ENCODE measurements at places on chromosomes 2 and 18.
A peak's percentile ranks its signal among the peaks of the same experiment; 100 is the strongest.

DNA sequence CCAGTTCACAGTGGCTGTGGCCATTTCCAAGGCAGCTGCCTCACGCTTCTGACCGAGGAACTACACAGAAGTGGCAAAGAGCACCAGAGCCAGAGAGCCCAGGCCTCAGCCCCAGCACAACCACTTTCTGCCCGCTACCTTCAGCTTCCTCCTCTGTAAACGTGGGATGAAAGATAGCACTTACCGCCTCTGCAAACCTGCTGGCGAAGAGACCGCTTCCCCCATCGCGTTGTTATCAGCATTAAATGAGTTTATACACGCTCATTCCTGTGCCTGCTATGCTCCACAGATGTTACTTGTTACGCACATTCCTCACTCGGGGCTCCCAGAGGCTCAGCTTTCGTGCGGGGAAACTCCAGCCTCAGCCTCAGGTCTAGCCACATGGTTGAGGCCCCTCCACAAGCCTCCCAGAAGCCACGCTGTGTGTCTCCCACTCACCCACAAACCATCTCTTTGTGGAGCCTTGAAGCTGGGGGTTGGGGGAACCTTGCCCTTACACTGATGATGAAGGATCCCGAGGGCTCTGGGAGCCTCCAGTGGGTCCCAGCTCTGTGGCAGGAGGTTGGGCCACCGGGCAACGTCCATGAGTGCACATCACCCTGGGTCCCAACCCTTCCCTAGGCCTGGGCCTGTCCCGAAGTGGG, 63.3 kb upstream of the SMAD7 start:
- DNase-seq, result no peak

DNA sequence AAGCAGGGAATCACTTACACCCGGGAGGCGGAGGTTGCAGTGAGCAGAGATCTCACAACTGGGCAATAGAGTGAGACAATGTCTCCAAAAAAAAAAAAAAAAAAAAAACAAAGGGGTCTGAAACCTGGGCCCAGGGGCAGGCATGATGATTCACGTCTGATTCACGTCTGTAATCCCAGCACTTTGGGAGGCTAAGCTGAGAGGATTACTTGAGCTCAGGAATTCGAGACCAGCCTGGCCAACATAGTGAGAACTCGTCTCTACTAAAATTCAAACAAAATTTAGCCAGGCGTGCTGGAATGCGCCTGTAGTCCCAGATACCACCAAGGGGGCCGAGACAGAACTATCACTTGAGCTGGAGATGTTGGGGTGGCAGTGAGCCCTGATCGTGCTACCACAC, 30.3 kb downstream of the TEX44 start:
- DNase-seq, result no peak

- no peak for DNase-seq
Measured at GRCh38 chr2:238183821-238184220, 19.7 kb downstream of the ILKAP start.

- DNase-seq, result no peak
Measured at GRCh38 chr2:26169226-26169625, 3.7 kb upstream of the GAREM2 start.

DNA sequence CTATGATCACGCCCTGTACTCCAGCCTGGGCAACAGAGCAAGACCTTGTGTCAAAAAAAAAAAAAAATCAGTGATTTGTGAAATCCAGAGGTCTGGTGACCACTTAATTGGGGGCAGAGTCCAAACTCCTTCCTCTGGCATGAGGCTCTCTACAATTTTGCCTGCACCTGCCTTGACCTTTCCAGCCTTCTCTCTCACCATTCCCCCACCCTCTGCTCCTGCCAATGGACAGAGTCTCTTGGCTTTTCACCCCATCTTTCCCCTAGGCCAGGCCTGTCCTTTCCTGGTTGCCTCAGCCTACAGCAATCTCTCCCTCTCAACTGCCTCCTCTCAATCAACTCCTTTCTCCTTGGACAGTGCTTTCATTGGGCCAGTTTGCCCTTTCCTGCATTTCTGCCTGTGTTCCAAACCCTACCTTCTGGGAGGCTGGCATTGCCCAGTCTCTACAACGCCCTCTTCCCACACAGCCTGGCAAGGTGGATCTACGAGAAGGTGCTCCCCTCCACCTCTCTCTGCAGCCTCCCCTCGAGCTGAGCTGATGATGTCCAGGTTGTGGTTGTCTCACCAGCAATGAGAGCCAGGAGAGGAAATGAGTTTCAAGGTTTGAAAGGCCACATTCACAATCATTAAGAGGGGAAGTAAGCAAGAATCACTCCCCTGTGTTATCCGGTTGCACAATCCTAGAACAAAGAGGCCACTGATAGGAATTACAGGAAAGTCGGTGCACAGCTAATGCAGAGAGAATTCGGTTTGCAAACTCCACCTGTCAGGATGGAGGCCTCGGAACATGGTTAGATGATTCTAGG, 39.5 kb upstream of the NPAS2 start:
- DNase-seq, result no peak

DNA sequence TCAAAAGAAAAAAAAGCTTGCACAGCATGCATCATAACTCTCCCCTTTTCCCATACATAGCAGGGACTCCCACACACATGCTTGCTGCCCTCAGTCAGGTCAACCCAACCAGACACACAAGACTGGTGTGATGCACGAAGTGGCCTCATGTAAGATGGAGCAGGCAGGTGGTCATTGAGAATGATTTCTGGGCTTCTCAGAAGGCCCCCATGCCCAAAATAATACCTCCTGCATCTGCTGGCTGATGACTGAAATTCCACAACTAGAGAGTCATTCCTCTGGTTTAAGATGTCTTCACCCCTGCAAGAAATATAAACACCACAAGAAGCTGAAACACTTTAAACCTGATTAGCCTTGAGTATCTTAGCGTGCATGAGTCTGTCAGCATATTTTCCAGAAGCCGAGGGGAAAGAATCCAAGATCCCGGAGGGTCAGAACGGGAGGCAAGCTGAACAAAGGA, 131.1 kb downstream of the AFF3 start:
- DNase-seq, result no peak

GRCh38 chr18:955384-956066, 50.9 kb downstream of the ADCYAP1 start:
- DNase-seq, result no peak

DNA sequence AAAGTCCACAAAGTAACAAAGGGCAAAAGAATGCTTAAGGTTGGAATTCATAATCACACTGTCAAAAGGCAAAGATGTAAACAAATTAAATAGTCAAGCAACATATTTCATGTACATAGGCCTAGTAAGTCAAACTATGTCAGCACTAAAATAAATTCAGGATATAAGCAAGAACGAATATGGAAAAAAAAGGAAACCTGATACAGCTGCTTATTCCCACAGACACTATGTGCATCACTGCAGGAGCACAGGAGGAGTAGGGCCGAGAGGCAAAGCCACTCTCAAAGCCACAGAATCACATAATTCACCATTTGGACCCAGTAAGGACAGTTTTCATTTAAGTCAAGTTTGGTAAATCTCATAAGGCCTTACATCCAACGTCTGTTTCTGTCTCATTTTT, 116.6 kb downstream of the SATB2 start:
- DNase-seq, result no peak

GRCh38 chr2:72576861-72577260, 249.0 kb downstream of the EXOC6B start:
- no peak for DNase-seq

- no peak for DNase-seq
Measured at GRCh38 chr2:201059961-201060755, 11.3 kb downstream of the HYCC2 start.

GRCh38 chr2:139386401-139386800, 606.2 kb upstream of the NXPH2 start:
- no peak for DNase-seq

GRCh38 chr18:58229162-58229561, 185.1 kb downstream of the NEDD4L start:
- DNase-seq, result no peak

DNA sequence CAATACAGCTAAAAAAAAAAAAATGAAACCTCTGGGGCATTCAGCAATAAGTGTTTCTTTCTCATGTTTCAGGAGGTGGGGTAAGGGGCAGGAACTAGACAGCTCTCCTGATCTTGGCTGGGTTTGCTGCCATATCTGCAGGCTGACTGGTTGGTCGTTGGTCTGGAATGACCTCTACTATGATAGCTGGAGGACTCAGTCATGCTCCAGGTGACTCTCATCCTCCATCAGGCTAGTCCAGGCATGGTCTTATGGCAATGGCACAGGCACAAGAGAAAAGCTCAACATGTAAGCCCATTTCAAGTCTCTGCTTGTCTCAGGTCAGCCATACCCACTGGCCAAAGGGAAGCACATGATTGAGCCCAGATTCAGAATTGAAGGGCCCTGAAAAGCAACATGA, 9.5 kb upstream of the SLC1A4 start:
- no peak for DNase-seq

GRCh38 chr18:50297621-50298442, 10.3 kb upstream of the CXXC1 start:
- DNase-seq, result peak; percentile 80

DNA sequence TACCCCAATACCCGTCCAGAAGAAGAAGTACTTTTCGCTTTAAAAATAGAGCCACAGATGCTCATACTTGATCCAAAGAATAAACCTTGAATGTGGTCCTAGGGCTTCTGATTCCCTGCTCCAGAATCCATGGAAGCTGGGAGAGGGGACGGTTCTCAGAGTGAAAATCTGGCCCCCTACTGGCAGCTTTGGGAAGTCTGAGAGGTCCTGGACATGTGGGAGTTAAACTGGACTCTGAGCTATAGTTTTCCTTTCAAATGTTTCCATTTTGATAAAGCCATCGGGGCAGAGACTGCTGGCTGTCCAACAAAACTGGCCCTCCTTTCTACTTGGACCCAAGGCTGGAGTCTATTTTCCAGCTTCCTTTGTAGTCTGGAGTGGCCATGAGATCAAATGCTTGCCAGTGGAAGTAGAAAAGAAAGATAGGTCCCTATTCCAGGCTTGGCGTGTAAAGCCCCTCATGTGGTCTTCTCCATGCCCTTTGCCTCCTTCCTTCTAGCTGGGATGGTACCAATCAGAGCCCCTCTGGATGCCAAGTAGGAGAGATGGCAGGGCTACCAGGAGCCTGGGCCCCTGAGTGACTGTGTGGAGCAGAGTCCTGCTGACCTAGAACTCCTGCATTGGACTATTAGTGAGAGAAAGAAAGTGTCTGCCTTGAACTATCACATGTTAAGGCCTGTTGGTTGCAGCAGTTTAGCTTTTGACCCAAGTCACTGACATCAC, 37.7 kb upstream of the TBC1D8 start:
- no peak for DNase-seq

DNA sequence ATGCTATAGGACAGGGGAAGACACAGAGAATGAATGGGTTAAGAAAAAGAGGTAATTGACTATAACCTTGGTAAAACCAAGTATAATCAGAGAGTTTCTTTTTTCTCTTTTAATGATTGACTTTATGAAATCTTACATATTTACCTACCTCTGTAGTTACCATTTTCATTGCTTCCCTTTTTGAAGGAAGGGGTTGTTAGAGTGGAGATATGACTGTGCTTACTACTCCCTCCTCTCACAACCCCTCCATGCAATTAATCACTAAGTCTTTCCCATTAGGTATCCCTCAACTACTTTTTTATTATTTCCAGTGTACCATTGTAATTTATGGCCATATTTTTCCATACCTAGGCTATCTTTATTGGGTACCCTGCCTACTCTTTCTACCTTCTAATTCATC, 71.4 kb downstream of the WDR7 start:
- DNase-seq, result no peak

GRCh38 chr2:187403568-187404260, 44.3 kb downstream of the CALCRL start:
- no peak for DNase-seq

- DNase-seq, result no peak
Measured at GRCh38 chr2:227642656-227643055, 23.9 kb upstream of the SCYGR5 start.

- DNase-seq, result no peak
Measured at GRCh38 chr2:213500881-213501280, 216.6 kb downstream of the SPAG16 start.

GRCh38 chr2:124316881-124317605, 292.0 kb downstream of the CNTNAP5 start:
- no peak for DNase-seq

- DNase-seq, result no peak
Measured at GRCh38 chr2:26018184-26019055, 15.5 kb upstream of the RAB10 start.

DNA sequence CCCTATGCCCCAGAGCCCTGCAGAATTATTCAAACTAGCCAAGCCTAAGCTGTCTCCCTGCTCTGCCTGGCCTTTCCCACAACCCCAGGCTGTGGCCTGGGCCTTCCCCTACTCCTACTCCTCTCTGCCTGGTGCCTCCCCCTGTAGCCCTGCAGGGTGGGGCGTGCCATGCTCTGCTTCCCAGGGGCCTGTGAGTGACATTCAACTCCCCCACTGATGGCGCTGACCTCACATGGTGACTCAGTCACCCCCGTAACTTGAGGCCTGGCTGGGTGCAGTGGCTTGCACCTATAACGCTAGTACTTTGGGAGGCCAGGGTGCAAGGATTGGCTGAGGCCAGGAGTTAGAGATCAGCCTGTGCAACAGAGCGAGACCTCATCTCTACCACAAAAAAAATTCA, 60.6 kb downstream of the KIF1A start:
- no peak for DNase-seq

DNA sequence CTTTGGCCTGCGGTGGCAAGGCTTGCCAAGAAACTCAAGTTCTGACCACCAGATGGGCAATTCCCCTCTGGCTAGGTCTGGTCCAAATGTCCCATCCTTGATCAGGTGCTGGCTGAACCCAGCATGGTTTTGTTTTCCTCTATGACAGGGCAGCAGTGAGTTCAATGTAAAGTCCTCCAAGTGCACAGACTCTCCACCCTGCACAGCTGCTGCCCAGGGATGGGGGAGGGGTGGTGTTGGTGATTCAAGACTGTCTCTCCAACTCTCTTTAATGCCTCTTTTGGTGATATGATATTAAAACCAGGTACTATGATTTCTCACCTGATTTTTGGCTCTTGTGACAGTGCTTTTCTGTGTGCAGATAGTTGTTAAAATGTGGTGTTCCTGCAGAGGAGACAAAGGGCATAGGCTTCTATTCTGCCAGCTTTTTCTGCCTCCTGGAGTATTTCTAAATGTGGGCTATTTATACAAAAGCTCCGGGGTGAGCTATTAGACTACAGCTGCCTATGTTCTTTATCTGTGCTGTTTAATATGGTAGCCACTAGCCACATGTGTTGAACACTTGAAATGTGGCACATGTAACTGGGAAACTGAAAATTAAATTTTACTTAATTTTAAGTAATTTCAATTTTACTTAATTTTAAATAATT, 64.0 kb upstream of the STK39 start:
- no peak for DNase-seq

GRCh38 chr2:137947728-137948336, 16.4 kb upstream of the HNMT start:
- DNase-seq, result peak; percentile 25

Data from cerebellum (tissue), 4 donors.